Tibial artery (tissue), 4 donors: ENCODE measurements at places on chromosomes 1 and 21.
A peak's percentile ranks its signal among the peaks of the same experiment; 100 is the strongest.

- no peaks in the 10 kb centered on the region for H3K27me3 ChIP-seq
- no peak overlapping the region for H3K4me3 ChIP-seq
- no peak overlapping the region for H3K27ac ChIP-seq
- DNase-seq: no peak
Measured at GRCh38 chr1:223425550-223425949, 32.3 kb downstream of the CCDC185 start.

DNA sequence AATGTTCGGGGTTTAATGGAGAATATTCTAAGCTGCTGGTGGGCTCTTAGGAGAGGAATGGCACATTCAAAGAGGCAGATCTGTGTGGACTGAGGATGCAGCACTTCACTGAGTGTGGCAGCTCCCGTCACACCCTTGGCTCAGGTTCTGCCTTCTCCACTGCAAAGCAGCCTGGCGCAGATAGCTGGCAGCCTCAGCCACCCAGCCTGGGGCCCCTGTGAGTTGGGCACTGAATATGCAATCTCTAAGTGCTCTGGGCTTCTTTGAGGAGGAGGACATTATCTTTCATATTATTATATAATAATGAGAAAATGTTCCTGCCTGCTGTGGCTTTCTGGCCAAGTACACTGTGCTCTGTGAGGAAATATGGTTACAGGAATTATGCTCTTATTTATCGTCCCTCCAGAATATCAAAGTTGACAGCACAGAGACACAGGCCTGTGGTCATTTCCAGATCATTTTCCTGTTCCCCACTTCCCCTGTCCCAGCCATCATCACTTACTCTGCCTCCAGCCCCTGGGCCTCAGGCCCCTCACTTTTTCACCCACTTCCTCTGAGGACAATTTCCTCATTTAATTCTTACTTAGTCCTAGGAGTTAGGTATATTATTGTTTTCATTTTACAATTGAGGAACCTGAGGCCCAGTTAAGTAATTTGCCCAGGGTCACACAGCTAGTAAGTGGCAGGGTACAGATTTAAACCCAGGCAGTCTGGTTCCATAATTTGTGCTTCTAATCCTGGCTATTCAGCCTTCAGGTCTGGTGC lies 53.6 kb downstream of the MAB21L3 start:
- peaks cover 56% of the 10 kb centered on the region for H3K4me1 ChIP-seq
- peak overlapping the region; percentile 87 for H3K27ac ChIP-seq
- peak; percentile 83 for DNase-seq
- H3K27me3 ChIP-seq: no peaks in the 10 kb centered on the region

DNA sequence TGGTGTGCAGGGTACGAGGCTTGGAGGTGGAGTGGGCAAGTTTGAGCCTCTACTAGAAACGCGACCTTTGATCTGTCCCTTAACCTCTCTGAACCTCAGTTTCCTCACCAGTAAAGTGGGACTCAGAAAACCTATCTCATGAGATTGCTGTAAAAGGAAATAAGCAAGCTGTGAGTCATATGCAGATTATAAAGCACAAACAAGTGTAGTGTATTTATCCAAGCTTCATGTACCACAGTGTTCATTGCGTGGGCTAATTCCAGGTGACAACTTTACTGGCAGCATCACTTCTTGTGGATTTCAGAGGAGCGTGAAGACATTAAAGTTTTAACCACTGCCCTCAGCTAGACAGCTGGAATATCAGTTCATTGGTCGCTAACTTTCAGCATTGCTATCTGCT lies 44.4 kb downstream of the ZNF697 start:
- no peaks in the 10 kb centered on the region for H3K36me3 ChIP-seq
- H3K27me3 ChIP-seq: no peaks in the 10 kb centered on the region
- H3K4me3 ChIP-seq: no peak overlapping the region
- H3K4me1 ChIP-seq: no peaks in the 10 kb centered on the region
- H3K27ac ChIP-seq: no peak overlapping the region
- no peak for DNase-seq

GRCh38 chr1:89603651-89604413 lies 29.1 kb upstream of the LRRC8C start:
- H3K4me1 ChIP-seq: no peaks in the 10 kb centered on the region
- no peaks in the 10 kb centered on the region for H3K27me3 ChIP-seq
- H3K36me3 ChIP-seq: no peaks in the 10 kb centered on the region
- H3K4me3 ChIP-seq: no peak overlapping the region
- H3K27ac ChIP-seq: no peak overlapping the region
- DNase-seq: no peak

GRCh38 chr21:24514081-24514733 lies 1093.1 kb downstream of the MRPL39 start:
- H3K4me1 ChIP-seq: no peaks in the 10 kb centered on the region
- H3K36me3 ChIP-seq: no peaks in the 10 kb centered on the region
- no peaks in the 10 kb centered on the region for H3K27me3 ChIP-seq
- no peak overlapping the region for H3K4me3 ChIP-seq
- H3K27ac ChIP-seq: no peak overlapping the region

GRCh38 chr1:108951242-108951641 lies 12.0 kb downstream of the CLCC1 start:
- no peaks in the 10 kb centered on the region for H3K27me3 ChIP-seq
- H3K27ac ChIP-seq: no peak overlapping the region
- no peak overlapping the region for H3K4me3 ChIP-seq
- no peak for DNase-seq
- H3K4me1 ChIP-seq: peaks cover 13% of the 10 kb centered on the region

DNA sequence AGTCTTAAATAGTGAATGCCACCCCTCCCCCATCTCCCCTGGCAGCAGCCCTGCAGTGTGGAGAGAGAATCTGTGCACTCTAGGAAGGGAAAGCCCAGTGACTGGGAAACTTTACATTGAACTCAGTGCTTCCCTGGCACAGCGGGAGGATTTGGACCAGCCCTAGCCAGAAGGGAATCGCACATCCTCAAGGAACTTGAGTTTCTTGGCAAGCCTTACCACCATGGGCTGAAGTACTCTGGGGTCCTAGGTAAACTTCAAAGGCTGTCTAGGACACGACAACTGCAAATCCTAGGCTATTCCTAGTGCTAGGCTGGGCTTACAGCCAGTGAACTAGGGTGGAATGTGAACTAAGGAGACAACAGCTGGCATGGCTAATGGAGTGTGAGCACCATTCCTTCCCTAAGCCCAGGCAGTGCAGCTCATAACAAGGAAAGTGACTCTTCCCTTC lies 88.3 kb downstream of the COL24A1 start:
- H3K27ac ChIP-seq: no peak overlapping the region
- no peak for DNase-seq
- no peaks in the 10 kb centered on the region for H3K4me1 ChIP-seq
- H3K4me3 ChIP-seq: no peak overlapping the region

GRCh38 chr1:84155517-84155916 lies 11.4 kb downstream of the PRKACB start:
- no peak overlapping the region for H3K27ac ChIP-seq
- H3K27me3 ChIP-seq: no peaks in the 10 kb centered on the region
- no peak overlapping the region for H3K4me3 ChIP-seq
- DNase-seq: no peak

GRCh38 chr1:121558514-121558913 lies 373.7 kb downstream of the SRGAP2C start:
- no peak overlapping the region for H3K4me3 ChIP-seq
- H3K27me3 ChIP-seq: no peaks in the 10 kb centered on the region
- no peak for DNase-seq
- no peak overlapping the region for H3K27ac ChIP-seq
- H3K4me1 ChIP-seq: no peaks in the 10 kb centered on the region

DNA sequence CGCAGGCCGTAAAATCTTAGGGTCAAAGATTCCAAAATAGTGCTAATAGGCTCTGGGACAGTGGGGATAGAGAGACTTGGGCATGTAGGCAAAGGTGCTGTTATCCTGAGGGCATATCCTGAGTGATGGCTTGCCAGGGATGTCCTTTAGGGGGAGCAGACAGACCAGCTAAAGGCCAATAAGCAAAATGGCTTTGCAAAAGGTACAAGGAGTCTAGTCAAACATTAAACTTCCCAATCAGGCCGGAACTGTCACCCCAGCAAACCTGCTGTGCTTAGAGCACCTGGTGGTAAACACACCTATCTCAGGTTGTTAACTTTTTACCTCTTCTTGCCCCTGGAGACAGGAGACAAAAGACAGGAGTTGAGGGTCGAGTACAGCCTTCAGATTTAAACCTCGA lies 49.1 kb downstream of the TRABD2B start:
- H3K27ac ChIP-seq: no peak overlapping the region
- no peak overlapping the region for H3K4me3 ChIP-seq
- no peaks in the 10 kb centered on the region for H3K4me1 ChIP-seq
- no peak for DNase-seq

DNA sequence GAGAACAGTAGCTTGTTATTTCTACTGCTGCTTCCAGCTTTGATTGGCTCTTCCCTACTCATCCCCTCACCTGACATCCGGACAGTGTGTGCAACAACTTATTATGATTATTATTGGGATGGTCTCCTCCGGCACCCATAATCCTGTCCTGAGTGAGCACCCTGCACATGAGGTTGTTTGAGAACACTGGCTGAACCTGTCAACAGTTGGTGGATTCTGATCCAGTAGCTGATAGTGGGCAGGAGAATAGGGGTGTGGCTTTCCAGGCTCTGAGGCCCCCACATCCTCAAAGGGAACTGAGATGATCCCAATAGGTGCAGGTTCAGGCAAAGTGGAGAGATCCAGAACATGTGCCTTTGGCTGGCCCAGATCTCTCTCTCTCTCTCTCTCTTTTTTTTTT lies 60.5 kb downstream of the RUNX1 start:
- no peak overlapping the region for H3K27ac ChIP-seq
- H3K36me3 ChIP-seq: no peaks in the 10 kb centered on the region
- H3K4me3 ChIP-seq: no peak overlapping the region
- H3K27me3 ChIP-seq: no peaks in the 10 kb centered on the region
- no peak for DNase-seq

GRCh38 chr1:88079036-88079435 lies 605.0 kb upstream of the PKN2 start:
- no peaks in the 10 kb centered on the region for H3K4me1 ChIP-seq
- no peaks in the 10 kb centered on the region for H3K36me3 ChIP-seq
- H3K4me3 ChIP-seq: no peak overlapping the region
- H3K27ac ChIP-seq: no peak overlapping the region
- no peak for DNase-seq
- H3K27me3 ChIP-seq: no peaks in the 10 kb centered on the region

GRCh38 chr1:55500601-55501000 lies 285.4 kb upstream of the USP24 start:
- no peak overlapping the region for H3K27ac ChIP-seq
- no peaks in the 10 kb centered on the region for H3K27me3 ChIP-seq
- H3K36me3 ChIP-seq: no peaks in the 10 kb centered on the region
- H3K4me3 ChIP-seq: no peak overlapping the region
- no peak for DNase-seq
- peaks cover 22% of the 10 kb centered on the region for H3K4me1 ChIP-seq
